ENCODE measurements at places on chromosomes 1 and 21.

GRCh38 chr1:94471271-94471670 is 53.1 kb downstream of the ABCD3 start:
- DNase-seq: no peak

DNA sequence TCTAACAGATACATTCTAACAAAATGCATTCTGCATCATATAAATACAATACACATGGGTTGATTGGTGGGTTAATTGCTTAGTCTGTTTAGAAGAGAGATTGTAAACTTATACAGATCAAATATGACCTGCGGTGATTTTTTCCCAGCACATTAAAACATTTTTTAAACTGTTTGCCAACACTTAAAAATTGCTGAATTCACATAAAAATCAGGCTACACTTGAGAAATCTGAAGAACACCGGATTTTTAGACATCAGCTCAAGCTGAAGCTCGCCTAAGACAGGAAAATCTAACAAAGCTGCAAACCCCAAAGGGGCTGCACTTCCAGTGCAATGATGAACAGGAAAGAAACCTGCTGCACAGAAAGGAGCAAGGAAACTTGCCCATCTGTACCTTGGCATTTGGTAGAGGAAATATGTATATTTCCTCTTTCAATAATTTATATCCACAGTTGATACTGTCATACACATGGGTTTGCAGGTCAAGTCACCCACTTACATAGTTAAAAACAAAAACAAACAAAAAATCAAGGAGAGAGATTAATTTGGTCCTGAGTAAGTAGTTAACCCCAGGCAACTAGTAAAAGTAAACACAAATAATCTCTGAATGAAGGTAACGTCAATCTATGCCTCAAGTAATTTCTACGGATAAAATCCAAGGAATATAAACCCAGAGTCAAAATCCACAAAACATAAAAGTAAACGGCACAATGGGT is 30.4 kb upstream of the JAK1 start:
- no peak for DNase-seq

GRCh38 chr1:179166663-179167417 is 62.6 kb downstream of the ABL2 start:
- no peak for DNase-seq

GRCh38 chr1:42266253-42267135 is 68.5 kb downstream of the FOXJ3 start:
- no peak for DNase-seq
